ENCODE measurements at places on chromosomes 5 and 9. TPM values are rescaled to one million over a fixed set of nuclear protein-coding genes. Genes with fewer than 3 reads are reported as not detected.

The MYMK gene
- polyA plus RNA-seq: not detected

The PCDHA4 gene
- polyA plus RNA-seq: not detected

The TMEM252 gene
- not detected for polyA plus RNA-seq

The STOML2 gene
- 102 TPM for polyA plus RNA-seq

The PCDHA5 gene
- polyA plus RNA-seq: not detected

The SPINK5 gene
- not detected for polyA plus RNA-seq

The LCP2 gene
- polyA plus RNA-seq: 5.3 TPM

The SPINK7 gene
- not detected for polyA plus RNA-seq

The SLC34A3 gene
- polyA plus RNA-seq: not detected

The TMEM215 gene
- polyA plus RNA-seq: not detected

The PAEP gene
- polyA plus RNA-seq: not detected

The SNCAIP gene
- not detected for polyA plus RNA-seq

The TRPM6 gene
- not detected for polyA plus RNA-seq

The CRHBP gene
- not detected for polyA plus RNA-seq

The SMU1 gene
- polyA plus RNA-seq: 19.6 TPM

The LCN12 gene
- not detected for polyA plus RNA-seq

The WNK2 gene
- not detected for polyA plus RNA-seq

The FGF18 gene
- not detected for polyA plus RNA-seq

All from naive B cell (primary cell).